ENCODE measurements at places on chromosomes 5 and 9. TPM values are rescaled to one million over a fixed set of nuclear protein-coding genes. Genes with fewer than 3 reads are reported as not detected.

ZDHHC21 gene
- 5.1 TPM for total RNA-seq

AJM1 gene
- 0.51 TPM for total RNA-seq

GRCh38 chr5:11757661-11758060 lies 146.6 kb downstream of the CTNND2 start:
- no peak for DNase-seq

- no peak for DNase-seq
Observed at GRCh38 chr5:68374796-68375518, 159.4 kb downstream of the PIK3R1 start.

DNA sequence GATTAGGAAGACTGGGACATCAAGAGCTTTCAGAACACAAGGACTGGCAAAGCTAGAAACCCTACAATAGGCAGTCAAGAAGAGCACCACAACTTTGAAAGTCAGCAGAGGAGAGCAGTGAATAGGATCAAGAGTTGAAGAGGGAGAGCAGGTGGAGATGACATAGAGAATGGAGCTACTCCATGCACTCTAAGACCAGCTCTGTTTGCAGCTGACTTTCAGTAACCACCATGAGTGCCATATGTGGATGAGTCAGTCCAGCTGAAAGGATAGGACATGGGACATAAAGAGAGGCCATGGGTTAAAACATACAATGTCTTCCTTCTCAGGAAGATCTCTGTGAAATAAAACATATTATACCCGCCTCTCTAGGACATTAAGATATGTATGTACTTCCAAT lies 289.1 kb upstream of the KLF4 start:
- no peak for DNase-seq

DNA sequence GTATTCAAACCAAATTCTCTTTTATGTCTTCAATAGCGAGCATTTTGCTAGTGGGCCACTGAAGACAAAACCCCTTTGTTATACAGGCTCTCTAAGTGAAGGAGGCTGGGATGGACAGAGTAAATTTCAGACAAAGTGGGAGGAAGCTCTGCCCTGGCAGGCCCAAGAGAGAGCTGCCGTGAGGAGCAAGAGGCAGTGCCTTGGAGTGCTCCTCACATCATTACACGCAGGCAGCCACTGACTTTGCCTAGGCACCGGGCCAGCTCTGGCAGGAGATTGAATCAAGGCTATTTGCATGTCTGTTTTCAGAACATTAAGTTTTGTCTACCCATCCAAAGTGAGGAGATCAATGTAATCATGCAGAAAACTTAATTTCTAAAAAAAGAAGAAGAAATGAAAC lies 167.7 kb downstream of the CCDC192 start:
- DNase-seq = no peak

- DNase-seq = no peak
Observed at GRCh38 chr9:98241357-98242300, 13.8 kb downstream of the TBC1D2 start.

- no peak for DNase-seq
Observed at GRCh38 chr5:82991678-82992323, 85.4 kb downstream of the TMEM167A start.

- no peak for DNase-seq
Observed at GRCh38 chr9:1837453-1838084, 177.6 kb upstream of the SMARCA2 start.

GRCh38 chr5:991472-992267 lies 16.9 kb upstream of the NKD2 start:
- DNase-seq = no peak

DNA sequence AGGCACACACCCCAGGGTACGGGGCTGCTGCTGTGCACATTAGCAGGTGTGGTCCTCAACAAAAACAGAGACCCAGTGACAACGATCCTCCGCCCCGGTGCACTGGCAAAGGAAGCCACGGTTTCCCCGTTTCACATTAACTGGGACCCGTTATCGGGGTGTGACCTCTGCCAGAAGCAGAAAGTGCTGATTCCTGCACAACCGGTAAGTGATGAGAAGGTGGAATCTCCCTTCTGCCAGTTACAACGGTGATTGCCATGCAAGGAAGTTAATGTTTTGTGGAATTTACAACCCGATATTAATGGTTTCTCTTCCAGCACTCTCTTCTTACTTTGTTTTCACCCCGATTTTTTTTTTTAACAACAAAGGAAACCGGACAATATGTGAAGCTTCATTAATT lies 294.9 kb upstream of the IRX1 start:
- no peak for DNase-seq

- DNase-seq = no peak
Observed at GRCh38 chr5:90549729-90550275, 8.8 kb upstream of the ADGRV1 start.

- DNase-seq = no peak
Observed at GRCh38 chr5:128673970-128674369, 135.9 kb upstream of the FBN2 start.

DNA sequence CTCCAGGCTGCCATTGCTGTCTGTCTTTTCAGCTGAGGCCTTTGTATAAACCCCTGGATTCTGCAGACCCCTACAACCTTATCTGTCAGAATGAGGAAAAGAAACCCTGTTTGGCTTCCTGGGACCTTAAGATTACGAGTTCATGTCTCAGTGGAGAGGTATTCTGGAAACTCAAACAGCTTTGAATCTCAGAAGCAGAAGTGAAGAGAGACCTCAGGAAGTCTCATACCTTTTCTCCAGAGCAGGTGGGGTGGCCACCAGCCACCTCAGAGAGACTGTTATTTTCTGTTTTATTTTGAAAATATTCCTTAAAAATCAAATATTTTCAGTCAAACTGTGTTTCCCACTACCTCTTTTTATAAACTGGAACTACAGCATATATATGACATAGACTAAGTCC lies 457.5 kb downstream of the TMEM232 start:
- no peak for DNase-seq

- DNase-seq = no peak
Observed at GRCh38 chr9:127126971-127127370, 4.5 kb upstream of the ANGPTL2 start.

DNA sequence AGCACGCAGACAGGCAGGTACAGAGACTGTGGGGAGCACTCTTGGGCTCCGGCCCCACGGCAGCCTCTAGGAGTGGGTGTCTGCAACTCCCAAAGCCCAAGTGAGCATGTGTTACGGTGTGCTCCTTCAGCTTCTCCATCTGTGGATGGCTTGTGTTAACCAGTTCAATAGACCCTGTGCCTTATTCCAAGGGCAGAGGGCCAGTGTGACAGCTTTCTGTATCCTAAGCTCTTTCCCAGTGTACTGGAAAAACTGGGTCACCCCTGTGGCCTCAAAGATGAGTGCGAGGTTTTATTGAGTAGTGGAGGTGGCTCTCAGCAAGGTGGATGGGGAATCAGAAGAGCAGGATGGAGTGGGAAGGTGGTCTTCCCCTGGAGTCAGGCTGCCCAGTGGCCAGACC lies 78.3 kb downstream of the ADAMTS16 start:
- DNase-seq = no peak

DNA sequence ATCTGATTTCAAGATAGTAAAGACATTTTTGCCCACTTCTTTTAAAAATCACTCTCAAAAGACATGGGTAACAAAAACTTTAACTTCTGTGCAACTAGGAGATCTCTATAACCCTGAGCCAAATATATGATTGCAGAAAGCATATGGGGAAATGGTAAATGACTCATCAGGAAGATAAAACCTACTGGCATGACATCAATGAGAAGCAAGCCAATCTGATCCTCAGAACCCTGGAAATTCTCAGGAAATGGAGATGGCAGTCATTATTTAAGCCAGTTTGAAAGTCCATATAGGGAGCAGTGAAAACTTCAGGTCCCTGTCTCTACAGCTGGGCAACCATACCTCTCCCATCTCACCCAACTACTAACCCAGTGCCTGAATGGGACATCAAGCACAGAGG lies 249.7 kb upstream of the NREP start:
- DNase-seq = no peak

- no peak for DNase-seq
Observed at GRCh38 chr5:110909950-110910349, 161.6 kb upstream of the TSLP start.

GRCh38 chr5:113224605-113225065 lies 210.2 kb downstream of the TSSK1B start:
- DNase-seq = no peak

- no peak for DNase-seq
Observed at GRCh38 chr5:168282120-168282519, 9.3 kb upstream of the WWC1 start.
